ENCODE measurements at places on chromosomes 12 and 14. TPM values are rescaled to one million over a fixed set of nuclear protein-coding genes. Genes with fewer than 3 reads are reported as not detected.

KRT76 gene
- not detected for total RNA-seq

IL22 gene
- total RNA-seq, result not detected

RGS6 gene
- total RNA-seq, result 1.2 TPM

GRCh38 chr12:10069099-10069498 is 29.7 kb downstream of the CLEC1A start:
- no peak for DNase-seq
- H3K4me3 ChIP-seq, result no peak overlapping the region
- H3K36me3 ChIP-seq, result no peaks in the 10 kb centered on the region
- no peaks in the 10 kb centered on the region for H3K27me3 ChIP-seq
- H3K27ac ChIP-seq, result no peak overlapping the region

- H3K27me3 ChIP-seq, result no peaks in the 10 kb centered on the region
- H3K27ac ChIP-seq, result no peak overlapping the region
- no peaks in the 10 kb centered on the region for H3K4me1 ChIP-seq
- no peak for DNase-seq
Measured at GRCh38 chr12:50157259-50157658, 9.9 kb downstream of the CERS5 start.

- peak overlapping the region; percentile 53 for H3K4me3 ChIP-seq
- H3K36me3 ChIP-seq, result no peaks in the 10 kb centered on the region
- DNase-seq, result peak; percentile 90
- H3K4me1 ChIP-seq, result peaks cover 10% of the 10 kb centered on the region
Measured at GRCh38 chr12:9813821-9814798, 13.2 kb upstream of the KLRF1 start.

DNA sequence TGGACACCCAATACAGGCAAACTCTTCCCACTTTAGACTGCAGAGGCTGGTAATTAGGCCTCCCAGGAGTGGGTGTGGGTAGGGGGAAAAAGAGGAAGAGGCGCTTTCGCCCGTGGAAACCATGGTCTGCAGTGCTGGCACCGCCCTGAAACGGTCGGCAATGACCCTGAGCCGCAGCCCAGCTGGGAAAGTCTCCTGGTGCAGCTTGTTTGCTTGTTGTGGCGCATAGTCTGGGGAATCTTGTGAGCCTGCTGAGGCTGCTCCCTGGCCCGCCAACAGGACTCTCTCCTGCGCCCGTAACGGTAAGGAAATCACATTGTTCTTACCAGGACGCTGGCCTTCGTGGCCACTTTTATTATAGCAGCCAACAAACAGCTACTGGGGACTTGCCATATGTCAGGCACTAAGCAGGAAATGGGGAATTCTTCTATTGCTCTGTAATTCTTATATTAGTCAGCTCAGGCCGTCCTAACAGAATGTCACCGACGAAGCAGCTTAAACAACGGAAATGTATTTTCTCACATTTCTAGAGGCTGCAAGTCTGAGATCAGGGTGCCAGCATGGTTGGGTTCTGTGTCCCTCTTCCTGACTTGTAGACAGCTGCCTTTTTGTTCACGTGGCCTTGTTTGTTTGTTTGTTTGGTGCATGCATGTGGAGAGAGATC is 52.5 kb upstream of the RIN3 start:
- H3K4me3 ChIP-seq, result no peak overlapping the region
- DNase-seq, result no peak
- no peak overlapping the region for H3K27ac ChIP-seq

- H3K36me3 ChIP-seq, result peaks cover 16% of the 10 kb centered on the region
- no peak for DNase-seq
- H3K4me3 ChIP-seq, result no peak overlapping the region
- H3K4me1 ChIP-seq, result no peaks in the 10 kb centered on the region
- no peak overlapping the region for H3K27ac ChIP-seq
- H3K27me3 ChIP-seq, result no peaks in the 10 kb centered on the region
Measured at GRCh38 chr12:71780237-71780822, 25.7 kb downstream of the RAB21 start.

GRCh38 chr14:105324080-105324778 is 9.7 kb downstream of the PACS2 start:
- H3K4me3 ChIP-seq, result no peak overlapping the region
- 0 out of 2 replicates have a peak, but pooled peaks cover 3% of the 10 kb centered on the region for H3K36me3 ChIP-seq
- no peaks in the 10 kb centered on the region for H3K27me3 ChIP-seq
- H3K4me1 ChIP-seq, result peaks cover 52% of the 10 kb centered on the region
- no peak for DNase-seq

Data from WTC11 (cell line).